ENCODE measurements at places on chromosomes 1 and 21.

DNA sequence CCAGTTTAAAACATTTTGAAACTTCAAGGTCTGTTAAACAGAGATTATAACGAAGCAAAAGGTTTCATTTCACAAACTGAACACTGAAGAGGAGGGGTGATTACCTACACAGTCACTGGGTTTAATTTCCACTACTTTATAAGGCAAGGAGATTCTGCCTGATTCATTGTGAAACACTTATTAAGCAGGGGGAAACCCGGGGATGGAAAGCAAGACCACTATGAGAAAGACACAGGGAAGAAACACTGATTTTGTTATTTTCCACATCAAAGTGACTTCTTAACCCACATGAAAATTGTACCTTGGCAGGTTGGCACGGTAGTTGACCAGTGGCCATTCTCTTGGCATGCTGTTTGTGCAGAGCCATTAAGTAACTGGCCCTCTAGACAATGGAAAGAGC, 8.1 kb upstream of the F5 start:
- no peak for DNase-seq

DNA sequence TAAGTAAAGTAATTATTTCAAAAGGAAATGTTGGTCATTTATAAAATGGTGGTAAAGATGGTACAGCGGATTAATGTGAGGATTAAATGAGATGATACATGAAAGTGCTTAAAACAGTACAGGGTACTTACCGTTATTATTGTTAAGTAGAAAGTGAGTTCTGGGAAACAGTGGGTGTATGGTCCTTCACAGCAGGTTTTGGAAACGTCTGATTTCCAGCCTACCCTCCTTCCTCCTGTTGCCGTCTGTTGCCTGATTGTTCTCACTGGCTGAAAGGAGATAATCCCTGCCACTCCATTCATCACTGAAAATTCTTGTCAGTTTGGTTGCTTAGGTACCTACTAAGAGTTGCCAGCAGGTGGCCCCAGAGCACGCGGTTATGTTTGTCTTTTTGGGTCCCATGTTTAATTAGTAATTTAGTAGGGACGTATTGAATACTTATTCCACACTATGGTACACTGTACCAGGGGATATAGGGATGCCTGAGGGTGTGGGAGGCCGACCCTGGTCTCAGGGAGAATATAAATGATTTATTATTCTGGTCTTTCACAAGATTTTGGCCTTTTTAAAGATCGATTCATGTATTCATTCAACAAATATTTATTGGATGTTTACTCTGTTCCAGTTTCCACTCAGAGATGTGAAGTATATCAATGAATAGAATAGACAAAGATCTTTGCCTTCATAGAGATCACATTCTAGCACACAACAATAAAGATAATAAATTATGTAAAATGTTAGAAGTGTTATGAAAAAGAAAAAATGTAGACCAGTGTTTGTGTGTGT, 30.8 kb upstream of the RPTN start:
- peak; percentile 70 for DNase-seq

DNA sequence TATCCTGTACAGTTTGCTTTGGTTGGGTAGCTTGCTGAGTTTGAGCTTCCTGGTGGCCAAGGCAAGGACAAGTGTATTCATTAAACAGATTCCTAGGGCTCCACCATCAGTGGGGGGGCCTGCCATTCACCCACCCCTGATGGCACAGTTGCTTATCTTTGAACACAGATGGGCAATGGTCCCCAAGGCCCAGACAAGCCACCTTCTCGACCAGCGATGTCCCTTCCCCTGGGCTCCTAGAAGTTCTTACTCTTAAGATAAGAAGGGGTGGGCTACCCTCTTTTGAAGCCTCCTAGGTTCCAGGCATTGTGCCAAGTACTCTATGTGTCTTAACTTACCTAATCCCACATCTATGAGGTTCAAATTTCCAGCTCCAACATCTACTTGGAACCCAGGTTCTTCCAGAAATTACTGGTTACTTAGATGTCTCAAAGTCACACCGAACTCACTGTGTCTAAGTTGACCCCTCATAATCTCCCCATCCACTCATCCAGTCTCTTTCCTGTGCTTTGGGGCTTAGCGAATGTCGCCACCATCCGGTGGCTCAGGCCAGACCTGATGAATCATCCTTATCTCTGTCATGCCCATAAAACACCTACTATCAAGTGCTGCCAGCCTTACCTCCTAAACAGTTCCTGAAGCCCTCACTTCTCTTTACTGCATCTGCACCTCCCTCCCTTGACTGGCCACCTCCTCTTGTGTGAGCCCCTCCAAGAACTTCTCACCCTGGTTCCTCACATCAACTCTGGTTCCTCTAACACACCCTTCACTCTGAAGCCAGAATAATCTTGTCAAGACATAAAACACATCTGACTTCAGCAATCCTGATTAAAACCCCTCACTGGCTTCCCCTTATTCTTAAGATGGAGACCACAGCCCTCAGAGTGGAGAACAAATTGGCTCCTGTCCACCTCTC, 50.1 kb downstream of the KLHDC7A start:
- no peak for DNase-seq

- no peak for DNase-seq
Observed at GRCh38 chr1:2407991-2408275, 4.4 kb downstream of the PEX10 start.

DNA sequence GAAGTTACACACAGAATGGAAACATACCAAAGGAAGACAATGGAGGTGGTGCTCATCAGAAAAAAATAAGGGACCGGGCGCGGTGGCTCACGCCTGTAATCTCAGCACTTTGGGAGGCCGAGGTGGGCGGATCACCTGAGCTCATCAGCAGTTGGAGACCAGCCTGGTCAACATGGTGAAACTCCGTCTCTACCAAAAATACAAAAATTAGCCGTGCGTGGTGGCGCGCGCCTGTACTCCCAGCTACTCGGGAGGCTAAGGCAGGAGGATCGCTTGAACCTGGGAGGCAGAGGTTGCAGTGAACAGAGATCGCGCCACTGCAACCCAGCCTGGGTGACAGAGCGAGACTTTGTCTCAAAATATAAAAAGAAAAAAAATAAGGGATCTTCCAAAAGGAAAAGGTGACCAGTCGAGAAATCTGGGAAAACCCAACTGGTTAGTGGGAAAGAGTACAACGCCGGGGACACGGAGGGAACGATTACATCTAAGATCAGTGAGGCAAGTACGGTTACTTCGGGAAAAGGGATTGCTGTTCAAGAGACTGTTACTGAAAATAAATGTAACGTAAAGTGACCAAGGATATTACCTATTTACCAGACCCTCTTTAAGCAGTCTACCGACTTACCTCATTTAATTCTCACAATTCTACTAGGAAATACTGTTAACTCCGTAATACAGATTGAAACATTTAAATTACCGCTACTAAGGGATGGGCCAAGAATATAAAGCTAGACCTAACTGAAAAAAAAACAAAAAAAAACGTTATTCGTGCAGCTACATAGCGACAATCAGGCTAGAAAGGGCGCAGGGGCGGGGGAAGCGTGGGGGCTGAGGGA, 822 bp downstream of the CCT3 start:
- no peak for DNase-seq

DNA sequence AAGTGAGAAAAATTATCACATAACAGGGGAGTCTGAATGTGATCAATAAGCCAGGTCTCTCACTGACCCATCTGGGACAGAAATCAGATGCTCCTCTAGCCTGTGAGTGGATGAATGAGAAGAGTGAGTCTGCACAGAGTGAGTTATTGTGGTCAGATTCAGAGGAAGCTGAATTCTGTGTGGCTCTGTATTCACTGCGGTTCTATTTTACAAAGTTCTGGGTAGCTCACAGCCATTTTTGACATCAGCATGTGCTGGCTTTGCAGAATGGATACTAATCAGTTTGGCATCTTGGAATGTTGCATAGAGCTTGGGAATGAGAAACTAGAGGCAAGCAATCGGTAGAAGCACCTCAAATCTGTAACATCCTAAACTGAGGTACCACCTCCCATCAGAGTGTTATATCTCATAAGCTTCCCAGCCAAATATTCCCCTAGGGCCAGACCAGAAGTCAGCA, 3.8 kb downstream of the COLGALT2 start:
- no peak for DNase-seq

GRCh38 chr1:212475151-212475550, 42.4 kb downstream of the NENF start:
- no peak for DNase-seq

DNA sequence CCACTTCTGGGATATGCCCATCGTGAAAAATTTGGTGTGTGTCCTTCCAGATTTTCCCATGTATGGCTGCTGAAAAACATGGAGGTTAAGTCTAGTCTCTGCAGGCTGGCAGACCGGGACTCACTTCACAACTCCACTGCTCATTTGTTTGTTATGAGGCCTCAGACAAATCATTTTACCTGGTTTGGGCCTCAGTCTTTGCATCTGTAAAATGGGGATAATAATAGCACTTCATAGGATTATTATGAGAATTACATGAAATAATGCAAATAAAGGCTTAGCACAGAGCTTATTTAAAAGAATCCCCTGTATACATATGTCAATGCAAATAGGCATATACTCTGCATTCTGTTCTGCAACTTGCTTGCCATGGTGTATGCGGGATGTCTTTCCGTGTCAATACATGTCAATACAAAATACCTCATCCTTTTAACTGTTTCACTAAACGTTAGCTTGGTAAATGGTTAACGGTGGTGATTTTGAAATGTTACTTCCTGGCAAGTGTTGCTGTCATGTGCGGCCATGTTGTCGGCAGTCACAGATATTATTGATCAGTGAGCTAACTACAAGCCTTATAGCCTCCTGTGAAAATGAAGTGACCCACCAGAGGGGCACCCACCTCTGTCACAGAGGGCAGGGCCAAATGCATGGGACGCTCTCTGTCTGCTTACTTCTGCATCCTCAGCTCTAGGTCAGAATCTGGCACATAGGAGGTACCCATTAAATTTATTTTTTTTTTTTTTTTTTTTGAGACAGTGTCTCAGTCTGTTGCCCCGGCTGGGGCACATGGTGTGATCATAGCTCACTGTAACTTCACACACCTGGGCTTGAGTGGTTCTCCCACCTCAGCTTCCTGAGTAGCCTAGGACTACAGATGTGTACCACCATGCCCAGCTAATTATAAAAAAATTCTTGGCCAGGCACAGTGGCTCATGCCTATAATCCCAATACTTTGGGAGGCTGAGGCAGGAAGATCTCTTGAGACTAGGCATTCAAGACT, 4.3 kb downstream of the LCK start:
- DNase-seq, result no peak

- DNase-seq, result no peak
Observed at GRCh38 chr1:111576547-111576946, 43.0 kb upstream of the RAP1A start.

DNA sequence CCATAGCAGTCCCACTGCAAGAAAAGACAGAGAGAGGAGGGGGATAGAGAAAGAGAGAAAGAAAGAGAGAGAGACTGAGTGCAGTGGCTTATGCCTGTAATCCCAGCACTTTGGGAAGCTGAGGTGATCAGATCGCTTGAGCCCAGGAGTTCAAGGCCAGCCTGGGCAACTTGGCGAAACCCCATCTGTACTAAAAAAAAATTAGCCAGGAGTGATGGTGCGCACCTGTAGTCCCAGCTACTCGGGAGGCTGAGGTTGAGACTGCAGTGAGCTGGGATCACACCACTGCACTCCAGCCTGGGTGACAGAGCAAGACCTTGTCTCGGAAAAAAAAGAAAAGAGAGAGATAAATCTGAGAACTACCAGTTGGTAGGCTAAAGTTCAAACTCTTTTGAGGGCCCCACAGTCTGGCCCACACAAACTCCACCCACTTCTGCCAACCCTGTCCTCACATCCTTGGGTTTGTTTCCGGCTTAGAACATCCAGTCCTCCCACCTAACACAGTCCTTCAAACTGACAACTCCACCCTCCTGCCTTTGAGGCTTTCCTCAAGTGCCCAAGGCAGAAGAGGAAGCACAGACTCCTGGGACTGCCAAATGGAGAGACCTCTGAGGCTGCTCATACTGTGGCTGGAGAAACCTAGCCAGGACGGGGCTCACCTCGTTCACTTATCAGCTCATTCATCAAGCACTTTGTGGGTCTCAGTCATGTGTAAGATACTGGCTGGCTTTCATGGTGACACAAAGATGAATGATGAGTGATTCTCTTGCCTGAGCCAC, 20.1 kb downstream of the TFAP2E start:
- no peak for DNase-seq

GRCh38 chr1:18575620-18576019, 55.0 kb upstream of the PAX7 start:
- DNase-seq, result peak; percentile 17

GRCh38 chr1:223631473-223631872, 34.0 kb downstream of the CAPN8 start:
- peak; percentile 4 for DNase-seq

DNA sequence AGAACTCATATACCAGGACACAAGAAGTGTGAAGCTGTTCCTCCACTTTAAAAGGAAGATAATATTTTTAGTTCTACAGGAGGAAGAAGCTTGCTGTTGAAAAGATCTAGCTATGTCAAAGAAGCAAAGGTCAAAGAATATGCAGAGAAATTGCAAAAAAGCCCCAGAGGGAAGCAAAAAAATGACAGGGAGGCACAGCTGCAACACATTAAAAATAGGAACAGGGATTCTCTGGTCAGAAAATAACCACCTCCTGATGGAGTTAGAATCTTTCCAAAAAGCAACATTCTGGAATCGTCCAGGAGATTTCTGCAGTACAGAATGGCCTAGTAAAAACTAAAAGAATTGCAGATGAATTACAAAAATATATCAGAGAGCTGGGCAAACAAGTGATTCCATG, 238.9 kb upstream of the PRMT6 start:
- DNase-seq, result no peak

DNA sequence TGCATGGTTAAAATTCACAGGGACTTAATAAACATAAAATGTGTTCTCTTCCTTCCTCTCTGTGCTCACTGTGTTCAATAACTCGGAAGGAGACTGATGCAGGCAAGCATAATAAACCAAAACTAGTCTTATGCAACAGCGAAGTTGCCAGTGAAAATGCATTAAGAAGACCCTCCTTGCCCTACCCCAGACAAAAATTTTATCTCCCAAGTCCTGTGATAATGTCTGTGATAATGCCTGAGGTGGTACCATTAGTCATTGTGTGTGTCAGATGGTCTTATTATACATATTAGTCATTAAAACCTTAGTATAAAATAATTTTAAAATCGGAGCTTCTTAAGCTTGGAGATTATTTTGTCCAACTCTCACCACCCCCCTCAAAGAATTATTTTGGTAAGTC, 97.8 kb downstream of the NGF start:
- no peak for DNase-seq

DNA sequence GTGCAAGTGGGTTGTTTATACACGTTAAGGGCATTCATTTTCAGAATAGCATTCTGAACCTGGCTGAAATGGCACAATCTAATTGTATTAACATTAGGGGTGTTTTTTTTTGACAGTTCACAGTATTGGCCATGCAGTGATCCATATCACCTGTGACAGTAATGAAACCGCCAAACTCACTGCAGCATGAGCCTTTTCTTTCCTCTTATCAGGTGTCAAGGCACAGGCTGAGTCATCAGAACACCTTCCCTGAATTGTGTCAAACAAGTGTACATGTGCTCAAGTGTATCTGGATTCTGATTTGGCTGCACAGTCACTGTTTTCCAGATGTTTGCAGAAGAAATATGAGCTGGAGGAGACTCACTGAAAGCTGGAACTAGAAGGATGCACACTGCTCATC, 47.7 kb upstream of the C8B start:
- no peak for DNase-seq
